ENCODE measurements at places on chromosomes 11 and 22. TPM values are rescaled to one million over a fixed set of nuclear protein-coding genes. Genes with fewer than 3 reads are reported as not detected.

The SLCO2B1 gene
- total RNA-seq: 0.81 TPM

The TMPRSS4 gene
- total RNA-seq: not detected

The F2 gene
- total RNA-seq: not detected

The FBXO3 gene
- total RNA-seq: 24.4 TPM

The GRAP2 gene
- 0.06 TPM for total RNA-seq

The ATF4 gene
- 127 TPM for total RNA-seq

The NLRP14 gene
- under 0.01 TPM for total RNA-seq

The SLC22A12 gene
- not detected for total RNA-seq

The TSPAN18 gene
- 66.3 TPM for total RNA-seq

The PLAAT3 gene
- 22.8 TPM for total RNA-seq

The OR4C16 gene
- total RNA-seq: not detected

The ALDH3B2 gene
- not detected for total RNA-seq

The TEAD1 gene
- 42.6 TPM for total RNA-seq

The ZBTB16 gene
- 30.0 TPM for total RNA-seq

The PLAAT2 gene
- total RNA-seq: not detected

The DERL3 gene
- total RNA-seq: 0.49 TPM

The LRRC74B gene
- total RNA-seq: not detected

The DRICH1 gene
- not detected for total RNA-seq

The PIWIL4 gene
- 0.32 TPM for total RNA-seq

The SCGB1A1 gene
- not detected for total RNA-seq

The MRGPRE gene
- not detected for total RNA-seq

The SYCE3 gene
- total RNA-seq: not detected

The SLC22A8 gene
- not detected for total RNA-seq

The RFPL1 gene
- total RNA-seq: not detected

The DYNC2H1 gene
- 4.6 TPM for total RNA-seq

The HIKESHI gene
- 48.2 TPM for total RNA-seq

The FZD4 gene
- 139 TPM for total RNA-seq

The PKNOX2 gene
- total RNA-seq: not detected

The STK33 gene
- total RNA-seq: 0.49 TPM

The PPP1R14B gene
- 207 TPM for total RNA-seq

The CARD18 gene
- not detected for total RNA-seq

The DEUP1 gene
- total RNA-seq: not detected

The OR10A2 gene
- not detected for total RNA-seq

The TPH1 gene
- under 0.01 TPM for total RNA-seq

The GLYATL1 gene
- total RNA-seq: not detected

The SLC35E4 gene
- 21.0 TPM for total RNA-seq

The CPT1B gene
- total RNA-seq: 6.8 TPM

The GLYATL2 gene
- not detected for total RNA-seq

The PLAAT5 gene
- not detected for total RNA-seq

The SDHAF2 gene
- total RNA-seq: 41.8 TPM

The EMID1 gene
- 3.5 TPM for total RNA-seq

The RPS6KA4 gene
- 27.2 TPM for total RNA-seq

The OR52K2 gene
- total RNA-seq: not detected

The NXPE1 gene
- total RNA-seq: under 0.01 TPM

The CD6 gene
- under 0.01 TPM for total RNA-seq

The KCTD14 gene
- 0.25 TPM for total RNA-seq

The ELFN2 gene
- 0.06 TPM for total RNA-seq

The C11orf87 gene
- total RNA-seq: not detected

The POU2AF2 gene
- total RNA-seq: not detected

The PI4KA gene
- total RNA-seq: 15.7 TPM

The SHISAL1 gene
- total RNA-seq: under 0.01 TPM

The TMEM45B gene
- total RNA-seq: 0.16 TPM

The ROBO4 gene
- 204 TPM for total RNA-seq

The IL18BP gene
- 6.0 TPM for total RNA-seq

The APOA5 gene
- total RNA-seq: not detected

The CRYBB1 gene
- not detected for total RNA-seq

The RAB3IL1 gene
- total RNA-seq: 2.8 TPM

The GRM5 gene
- total RNA-seq: 0.13 TPM

The OR8A1 gene
- not detected for total RNA-seq
